HEK293T (cell line): ENCODE measurements at places on chromosomes 6 and 20.
A peak's percentile ranks its signal among the peaks of the same experiment; 100 is the strongest.

DNA sequence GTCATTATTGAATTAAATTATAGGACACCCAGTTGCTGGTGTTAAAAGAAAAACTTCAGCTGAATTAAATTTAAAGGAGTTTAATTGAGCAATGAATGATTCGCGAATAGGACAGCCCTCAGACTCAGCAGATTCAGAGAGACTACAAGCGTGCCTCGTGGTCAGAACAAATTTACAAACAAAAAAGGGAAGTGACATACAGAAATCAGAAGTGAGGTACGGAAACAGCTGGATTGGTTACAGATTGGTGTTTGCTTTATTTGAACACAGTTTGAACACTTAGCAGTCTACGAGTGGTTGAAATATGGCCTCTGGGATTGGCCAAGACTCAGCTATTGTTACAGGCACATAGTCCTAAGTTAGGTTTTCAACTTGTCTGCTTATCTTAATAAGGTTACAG lies 25.8 kb upstream of the TNFRSF21 start:
- DNase-seq = no peak

GRCh38 chr6:129938249-129939020 lies 77.3 kb upstream of the TMEM244 start:
- DNase-seq = no peak

- DNase-seq = no peak
These were observed 16.7 kb upstream of the MYCT1 start for GRCh38 chr6:152680879-152681517.

DNA sequence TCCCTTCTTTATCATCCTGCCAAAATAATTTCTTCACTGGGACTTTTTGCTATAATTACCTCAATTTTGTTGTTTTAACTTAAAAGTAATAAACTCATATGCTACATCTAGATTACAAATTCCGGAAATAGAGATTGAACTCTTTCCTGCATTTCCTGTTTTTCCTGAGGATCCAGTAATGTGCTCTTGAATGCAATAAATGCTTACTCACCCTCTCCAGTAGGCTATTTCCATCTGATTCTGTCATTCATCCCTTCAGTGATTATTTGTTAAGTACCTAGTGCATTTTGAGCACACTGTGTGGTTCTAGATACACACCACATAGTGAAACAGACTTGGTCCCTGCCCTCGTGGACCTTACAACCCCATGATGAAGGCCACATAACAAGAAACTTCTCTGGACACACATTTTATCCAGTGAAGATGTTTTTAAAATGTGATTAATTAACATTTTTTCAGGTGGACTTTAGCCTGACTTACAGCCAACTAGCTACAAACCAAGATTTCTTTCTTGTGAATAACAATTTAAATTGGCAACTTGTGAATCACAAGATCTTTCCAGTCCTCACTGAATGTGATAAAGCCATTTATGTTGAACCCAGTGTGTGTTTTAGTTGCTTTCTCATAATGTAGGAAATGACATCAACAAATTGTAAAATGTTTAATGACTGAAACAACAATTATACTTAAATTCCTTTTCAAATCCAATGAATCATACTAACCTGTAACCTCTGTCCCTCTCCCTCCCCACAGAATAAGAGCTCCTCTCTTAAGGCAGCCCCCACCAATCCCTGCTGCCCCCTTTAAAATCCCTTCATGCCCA lies 272.3 kb downstream of the KHDC1L start:
- no peak for DNase-seq

- no peak for DNase-seq
These were observed 30.9 kb upstream of the RAB23 start for GRCh38 chr6:57252975-57253374.

DNA sequence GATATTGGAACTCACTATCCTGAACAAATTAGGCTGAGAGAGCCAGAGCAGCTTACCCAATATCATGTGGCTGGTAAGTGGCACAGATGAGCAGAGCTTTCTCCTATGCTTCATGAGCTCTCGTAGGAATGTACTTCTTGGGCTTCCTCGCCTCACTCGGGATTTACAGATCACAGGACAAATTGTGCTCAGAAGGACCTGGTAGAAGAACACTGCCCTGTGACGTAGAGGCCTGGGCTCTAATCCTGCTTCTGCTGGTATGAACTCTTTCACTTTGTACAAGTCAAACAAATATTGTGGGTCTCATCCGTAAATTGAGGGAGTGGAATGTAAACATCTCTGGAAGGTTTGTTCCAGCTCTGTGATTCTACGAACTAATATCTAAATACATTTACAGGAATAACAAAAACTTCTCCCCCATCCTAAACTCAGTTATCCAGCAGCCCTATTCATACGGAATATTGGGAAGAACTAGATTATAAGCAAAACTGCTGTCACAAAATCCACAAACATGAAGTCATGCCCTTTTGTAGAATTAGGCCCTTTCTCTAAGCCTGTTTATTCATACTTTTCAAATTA lies 187.6 kb downstream of the CLIC5 start:
- DNase-seq = no peak

GRCh38 chr20:4763723-4764510 lies 42.2 kb downstream of the PRND start:
- no peak for DNase-seq

GRCh38 chr6:72363844-72364740 lies 257.8 kb upstream of the KCNQ5 start:
- DNase-seq = no peak

DNA sequence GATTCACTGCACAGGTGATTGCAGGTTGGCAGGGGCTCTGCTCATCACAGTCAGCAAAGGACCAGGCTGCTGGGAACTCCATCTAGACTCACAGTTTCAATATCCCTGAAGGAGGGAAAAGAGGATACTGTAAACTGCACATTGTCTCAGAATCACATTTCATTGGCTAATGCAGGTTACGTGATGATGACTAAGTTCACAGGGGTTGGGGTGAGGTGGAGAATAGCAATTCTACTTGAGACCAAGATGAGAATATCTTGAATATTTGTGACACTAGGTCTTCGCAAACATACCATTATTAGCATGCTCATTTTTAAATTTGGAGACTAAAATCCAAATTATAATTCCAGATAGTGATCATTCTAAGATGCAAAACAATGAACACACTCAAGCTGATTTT lies 208.5 kb upstream of the CITED2 start:
- DNase-seq = no peak

- DNase-seq = no peak
These were observed at the start of gene CDH26 for GRCh38 chr20:59958123-59958522. Gene CDH26 (plus strand): TSS chr20:59958423. CDS start chr20:59958727, 304 bp downstream.

DNA sequence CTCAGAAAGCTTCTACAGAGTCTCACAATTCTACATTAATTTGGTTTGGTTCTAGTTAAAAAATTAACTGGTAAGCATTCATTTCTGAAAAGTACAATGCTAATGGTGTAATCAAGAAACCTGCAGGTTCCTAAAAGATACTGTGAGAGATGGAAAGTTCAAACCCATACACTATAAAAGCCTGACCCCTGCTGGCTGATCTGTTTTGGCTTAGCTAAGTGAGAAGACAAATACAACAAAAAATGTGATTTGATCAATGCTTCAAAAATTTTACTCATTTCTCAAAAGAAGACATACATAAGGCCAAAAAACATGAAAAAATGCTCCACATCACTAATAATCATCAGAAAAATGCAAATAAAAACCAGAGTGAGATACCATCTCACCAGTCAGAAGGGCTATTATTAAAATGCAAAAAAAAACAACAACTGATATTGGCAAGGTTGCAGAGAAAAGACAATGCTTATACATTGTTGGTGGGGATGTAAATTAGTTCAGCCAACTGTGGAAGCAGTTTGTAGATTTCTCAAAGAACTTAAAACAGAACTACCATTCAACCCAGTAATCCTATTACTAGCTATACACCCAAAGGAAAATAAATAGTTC lies 102.8 kb downstream of the MOXD1 start:
- DNase-seq = peak; percentile 42

- DNase-seq = no peak
These were observed 4.2 kb upstream of the PTK6 start for GRCh38 chr20:63541371-63541770.

GRCh38 chr20:36314734-36315544 lies 8.8 kb downstream of the DLGAP4 start:
- no peak for DNase-seq

GRCh38 chr6:108622641-108623298 lies 62.1 kb downstream of the FOXO3 start:
- no peak for DNase-seq

- DNase-seq = no peak
These were observed 4.8 kb upstream of the NHSL1 start for GRCh38 chr6:138503881-138504680.

DNA sequence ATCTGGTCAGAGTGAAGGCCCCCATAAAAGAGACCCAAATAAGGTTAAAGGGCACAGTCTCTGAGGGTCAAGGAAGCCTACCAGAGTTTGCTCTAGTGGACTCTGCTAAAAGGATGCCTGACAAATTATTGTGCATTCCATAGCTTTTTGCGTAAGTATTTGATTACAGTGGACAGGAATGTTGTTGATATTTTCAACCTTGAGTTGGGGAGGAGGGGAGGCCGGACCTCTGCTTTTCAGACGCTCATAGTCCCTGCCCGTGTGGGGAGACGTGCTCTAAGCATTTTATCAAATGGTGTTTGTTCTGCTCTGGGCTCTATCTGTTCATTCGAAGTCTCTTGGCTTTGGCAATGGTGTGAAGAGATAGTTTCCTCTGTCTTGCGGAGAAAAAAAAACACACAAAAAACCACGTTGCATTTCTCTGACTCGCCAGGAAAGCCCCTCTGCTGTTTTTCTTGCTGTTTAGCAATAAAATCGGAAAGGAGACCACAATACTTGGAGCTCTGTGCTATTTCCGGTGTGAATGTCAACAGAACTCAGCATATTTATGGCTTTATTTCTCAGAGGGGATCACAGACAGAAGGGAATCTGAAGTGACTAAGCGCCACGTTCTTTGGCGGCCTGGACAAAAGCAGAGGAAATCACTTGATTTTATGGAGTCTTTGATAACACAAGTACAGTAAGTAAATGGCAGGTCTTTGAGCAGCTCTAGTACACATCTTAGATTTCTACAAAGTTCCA lies 159.8 kb downstream of the ZFP64 start:
- no peak for DNase-seq

- no peak for DNase-seq
These were observed 270.0 kb downstream of the CDH26 start for GRCh38 chr20:60228255-60228654.

GRCh38 chr20:13283869-13284829 lies 63.1 kb downstream of the ISM1 start:
- no peak for DNase-seq

- DNase-seq = no peak
These were observed 16.0 kb downstream of the DSE start for GRCh38 chr6:116386581-116387299.

GRCh38 chr6:110573136-110573535 lies 96.7 kb upstream of the SLC22A16 start:
- DNase-seq = no peak

DNA sequence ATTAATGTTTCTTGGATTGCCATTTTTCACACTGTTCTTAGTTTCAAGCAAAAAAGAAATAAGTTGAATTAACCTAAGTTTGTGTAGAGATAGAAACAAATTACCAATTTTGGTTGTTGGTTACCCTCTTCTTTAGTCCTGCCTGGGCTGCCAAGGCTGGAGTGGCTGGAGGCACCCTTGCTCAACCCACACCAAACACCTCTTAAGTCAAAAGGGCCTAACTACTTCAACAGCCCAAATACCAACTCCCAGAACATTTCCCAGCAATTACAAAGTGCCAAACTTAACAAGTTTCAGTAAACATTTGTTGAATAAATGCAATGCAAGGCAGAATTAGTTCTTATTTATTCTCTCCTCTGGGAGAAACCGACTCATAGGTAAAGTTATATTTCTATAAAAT lies 38.1 kb upstream of the TMEM181 start:
- DNase-seq = no peak

GRCh38 chr6:13694562-13694961 lies 17.1 kb downstream of the RANBP9 start:
- no peak for DNase-seq

DNA sequence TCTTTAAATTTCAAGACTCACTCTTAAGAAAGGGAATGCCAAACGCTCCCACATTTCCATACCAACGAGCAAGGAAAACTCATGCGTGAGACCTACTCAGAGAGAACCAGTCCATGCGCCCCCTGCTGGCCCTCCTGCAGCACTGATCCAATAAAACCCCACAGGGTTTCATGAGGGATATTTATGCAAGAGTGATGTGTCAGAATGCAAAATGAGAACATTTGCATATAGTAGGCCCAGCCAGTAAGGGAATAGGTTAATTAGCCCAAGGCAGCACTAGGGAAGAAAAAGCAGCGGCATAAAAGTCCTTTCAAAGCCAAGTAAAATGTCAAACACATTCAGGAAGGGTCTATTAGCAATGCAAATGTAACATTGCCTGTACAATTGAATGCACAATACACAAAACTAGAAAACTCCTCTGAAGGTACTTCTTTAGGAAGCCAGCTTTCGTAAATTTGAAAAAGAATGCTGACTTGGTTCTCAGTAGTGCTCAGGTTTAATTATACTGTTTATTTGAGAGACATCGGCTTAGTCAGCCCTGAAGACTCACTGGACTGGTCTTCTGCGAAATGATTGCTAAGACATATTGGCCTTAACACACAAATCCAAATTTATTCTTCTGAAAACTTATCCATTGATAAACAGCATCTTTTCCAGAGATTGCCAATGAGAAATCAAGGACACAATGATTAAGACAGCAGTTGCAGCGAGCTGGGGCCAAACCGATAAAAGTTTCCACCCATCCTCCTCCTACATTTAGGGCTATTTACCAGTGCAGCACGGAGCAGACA lies 93.2 kb downstream of the GMPR start:
- peak; percentile 78 for DNase-seq

- no peak for DNase-seq
These were observed 89.9 kb downstream of the PLCB1 start for GRCh38 chr20:8221887-8222419.

DNA sequence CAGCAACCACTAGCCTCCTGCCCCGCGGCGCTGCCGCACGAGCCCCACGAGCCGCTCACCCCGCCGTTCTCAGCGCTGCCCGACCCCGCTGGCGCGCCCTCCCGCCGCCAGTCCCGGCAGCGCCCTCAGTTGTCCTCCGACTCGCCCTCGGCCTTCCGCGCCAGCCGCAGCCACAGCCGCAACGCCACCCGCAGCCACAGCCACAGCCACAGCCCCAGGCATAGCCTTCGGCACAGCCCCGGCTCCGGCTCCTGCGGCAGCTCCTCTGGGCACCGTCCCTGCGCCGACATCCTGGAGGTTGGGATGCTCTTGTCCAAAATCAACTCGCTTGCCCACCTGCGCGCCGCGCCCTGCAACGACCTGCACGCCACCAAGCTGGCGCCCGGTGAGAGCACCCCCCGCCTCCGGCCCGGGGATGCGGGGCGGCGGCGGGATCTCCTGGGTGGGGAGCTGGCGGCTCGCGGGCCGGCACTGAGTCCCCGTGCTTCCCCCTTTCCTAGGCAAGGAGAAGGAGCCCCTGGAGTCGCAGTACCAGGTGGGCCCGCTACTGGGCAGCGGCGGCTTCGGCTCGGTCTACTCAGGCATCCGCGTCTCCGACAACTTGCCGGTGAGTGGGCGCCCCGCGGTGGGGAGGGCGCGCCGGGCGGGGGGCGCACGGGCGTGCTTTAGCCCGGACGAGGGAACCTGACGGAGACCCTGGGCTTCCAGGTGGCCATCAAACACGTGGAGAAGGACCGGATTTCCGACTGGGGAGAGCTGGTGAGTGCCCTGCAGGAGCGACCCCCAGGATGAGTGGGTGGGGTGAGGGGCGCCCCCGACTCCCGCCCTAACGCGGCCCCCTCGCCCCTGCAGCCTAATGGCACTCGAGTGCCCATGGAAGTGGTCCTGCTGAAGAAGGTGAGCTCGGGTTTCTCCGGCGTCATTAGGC lies 585 bp downstream of the PIM1 start:
- DNase-seq = peak; percentile 53
